ENCODE measurements at places on chromosomes 5 and 9. TPM values are rescaled to one million over a fixed set of nuclear protein-coding genes. Genes with fewer than 3 reads are reported as not detected.

DNA sequence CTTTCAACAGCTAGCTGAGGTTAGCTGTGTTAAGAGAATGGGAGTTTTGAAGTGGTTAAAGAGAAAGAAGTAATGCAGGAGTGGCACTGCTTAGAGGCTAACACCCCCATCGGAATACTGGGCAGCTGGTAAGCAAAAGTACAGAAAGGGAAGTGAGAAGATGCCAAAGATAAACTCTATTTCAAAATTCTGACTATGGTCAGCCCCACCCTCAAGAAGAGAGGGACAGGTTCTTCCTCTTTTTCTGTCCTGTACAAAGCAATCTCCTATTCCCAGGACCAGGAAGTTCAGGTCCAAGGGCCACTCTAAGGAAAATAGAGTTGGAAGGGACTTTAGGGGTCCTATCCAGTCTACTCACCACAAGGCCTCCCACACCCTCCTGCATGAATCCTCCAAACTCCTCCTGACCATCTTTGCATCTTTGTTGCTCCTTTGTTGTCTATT lies 45.9 kb upstream of the JAK2 start:
- peaks cover 21% of the 10 kb centered on the region for H3K4me1 ChIP-seq
- no peak overlapping the region for H3K27ac ChIP-seq
- DNase-seq: no peak
- no peaks in the 10 kb centered on the region for H3K27me3 ChIP-seq

LCN1 gene
- not detected for polyA plus RNA-seq

BARHL1 gene
- not detected for polyA plus RNA-seq

SPRY4 gene
- not detected for polyA plus RNA-seq

GAPT gene
- polyA plus RNA-seq: 0.97 TPM

- no peaks in the 10 kb centered on the region for H3K4me1 ChIP-seq
- DNase-seq: no peak
- no peaks in the 10 kb centered on the region for H3K27me3 ChIP-seq
- no peak overlapping the region for H3K27ac ChIP-seq
Observed at GRCh38 chr5:128427921-128428320, 110.1 kb downstream of the FBN2 start.

DNA sequence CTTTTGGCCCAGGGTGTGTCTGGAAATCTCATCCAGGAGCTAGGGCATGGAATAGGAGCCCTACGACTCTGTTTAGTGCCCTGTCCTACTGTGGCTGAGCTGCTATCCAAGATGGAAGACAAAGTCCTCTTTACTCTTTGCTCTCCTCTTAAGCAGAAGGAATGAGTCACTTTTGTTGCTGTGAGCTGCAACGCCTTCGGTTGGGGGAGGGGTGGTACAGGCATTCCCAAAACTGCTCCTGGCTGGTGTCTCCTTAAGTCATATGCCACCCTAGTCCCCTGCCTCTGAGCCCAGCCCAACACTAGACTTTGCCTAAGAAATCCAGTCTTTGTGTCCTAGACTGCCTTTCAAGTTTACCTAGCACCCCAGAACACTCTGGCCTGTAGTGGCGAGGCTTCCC lies 99.9 kb downstream of the PRR16 start:
- no peaks in the 10 kb centered on the region for H3K36me3 ChIP-seq
- no peak for DNase-seq
- no peak overlapping the region for H3K27ac ChIP-seq

- DNase-seq: no peak
- H3K4me1 ChIP-seq: no peaks in the 10 kb centered on the region
- H3K36me3 ChIP-seq: no peaks in the 10 kb centered on the region
- H3K27me3 ChIP-seq: no peaks in the 10 kb centered on the region
- no peak overlapping the region for H3K4me3 ChIP-seq
Observed at GRCh38 chr9:135773530-135774238, 71.7 kb downstream of the KCNT1 start.

DNA sequence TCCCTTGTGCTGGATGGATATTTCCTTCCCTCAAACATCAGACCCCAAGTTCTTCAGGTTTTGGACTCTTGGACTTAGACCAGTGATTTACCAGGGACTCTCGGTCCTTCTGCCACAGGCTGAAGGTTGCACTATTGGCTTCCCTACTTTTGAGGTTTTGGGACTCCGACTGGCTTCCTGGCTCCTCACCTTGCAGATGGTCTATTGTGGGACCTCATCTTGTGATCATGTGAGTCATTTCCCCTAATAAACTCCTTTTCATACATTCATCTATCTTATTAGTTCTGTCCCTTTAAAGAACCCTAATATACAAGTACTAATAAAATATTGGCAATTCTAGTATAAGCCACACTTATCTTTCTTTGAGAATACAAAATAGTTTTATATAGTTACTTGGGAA lies 1078.9 kb downstream of the CDH12 start:
- no peaks in the 10 kb centered on the region for H3K4me1 ChIP-seq
- H3K27ac ChIP-seq: no peak overlapping the region
- no peaks in the 10 kb centered on the region for H3K36me3 ChIP-seq
- no peak overlapping the region for H3K4me3 ChIP-seq
- no peak for DNase-seq

Measured in naive thymus-derived CD4-positive, alpha-beta T cell (primary cell).